ENCODE measurements at places on chromosomes 4 and X.

DNA sequence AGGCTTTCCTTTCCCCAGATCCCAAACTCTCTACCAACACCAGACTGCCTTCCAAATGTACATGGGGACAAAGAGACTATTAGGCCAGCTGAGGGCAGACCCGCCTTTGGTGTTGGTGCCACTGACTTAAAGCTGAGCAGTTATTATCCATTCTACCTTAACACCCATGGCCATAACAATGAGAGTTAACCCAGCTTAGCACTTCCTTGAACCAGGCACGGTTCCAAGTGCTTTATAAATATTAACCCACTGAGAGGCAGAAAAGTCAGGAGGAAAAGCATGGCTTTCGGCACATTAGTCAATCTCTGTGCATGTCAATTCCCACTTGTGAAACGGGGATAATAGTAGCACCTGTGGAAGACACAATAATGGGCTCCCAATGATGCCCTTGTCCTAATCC is 243.1 kb upstream of the ANXA3 start:
- DNase-seq: no peak

DNA sequence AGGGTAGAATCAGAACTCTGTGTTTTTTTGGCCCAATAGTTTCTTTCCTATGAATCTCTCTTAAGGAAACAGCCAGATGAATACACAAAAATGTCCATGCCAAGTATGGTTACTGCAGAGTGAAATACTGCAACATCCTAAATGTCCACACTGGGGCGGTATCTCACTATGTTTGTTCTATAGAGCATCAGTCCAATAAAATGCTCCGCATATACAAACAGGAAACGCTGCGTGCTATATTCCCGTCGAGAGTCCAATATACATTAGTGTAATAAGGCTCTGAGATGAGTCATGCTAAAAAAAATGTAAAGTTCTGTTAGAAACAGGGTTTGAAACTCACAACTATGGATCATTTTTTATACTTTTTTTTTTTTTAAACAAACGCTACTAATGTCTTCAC is 72.9 kb upstream of the ENOX2 start:
- DNase-seq: no peak

DNA sequence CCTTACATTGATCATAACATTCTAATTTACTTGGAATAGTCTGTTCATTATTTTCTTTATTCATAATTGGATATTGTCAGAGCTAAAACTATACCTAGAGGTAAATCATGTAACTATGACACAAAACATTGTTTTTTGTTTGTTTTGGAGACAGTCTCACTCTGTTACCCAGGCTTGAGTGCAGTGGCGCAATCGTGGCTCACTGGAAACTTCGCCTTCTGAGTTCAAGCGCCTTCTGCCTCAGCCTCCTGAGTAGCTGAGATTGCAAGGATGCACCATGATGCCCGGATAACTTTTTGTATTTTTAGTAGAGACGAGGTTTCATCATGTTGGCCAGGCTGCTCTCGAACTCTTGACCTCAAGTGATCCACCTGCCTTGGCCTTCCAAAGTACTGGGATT is 265.2 kb downstream of the FBXO8 start:
- no peak for DNase-seq

DNA sequence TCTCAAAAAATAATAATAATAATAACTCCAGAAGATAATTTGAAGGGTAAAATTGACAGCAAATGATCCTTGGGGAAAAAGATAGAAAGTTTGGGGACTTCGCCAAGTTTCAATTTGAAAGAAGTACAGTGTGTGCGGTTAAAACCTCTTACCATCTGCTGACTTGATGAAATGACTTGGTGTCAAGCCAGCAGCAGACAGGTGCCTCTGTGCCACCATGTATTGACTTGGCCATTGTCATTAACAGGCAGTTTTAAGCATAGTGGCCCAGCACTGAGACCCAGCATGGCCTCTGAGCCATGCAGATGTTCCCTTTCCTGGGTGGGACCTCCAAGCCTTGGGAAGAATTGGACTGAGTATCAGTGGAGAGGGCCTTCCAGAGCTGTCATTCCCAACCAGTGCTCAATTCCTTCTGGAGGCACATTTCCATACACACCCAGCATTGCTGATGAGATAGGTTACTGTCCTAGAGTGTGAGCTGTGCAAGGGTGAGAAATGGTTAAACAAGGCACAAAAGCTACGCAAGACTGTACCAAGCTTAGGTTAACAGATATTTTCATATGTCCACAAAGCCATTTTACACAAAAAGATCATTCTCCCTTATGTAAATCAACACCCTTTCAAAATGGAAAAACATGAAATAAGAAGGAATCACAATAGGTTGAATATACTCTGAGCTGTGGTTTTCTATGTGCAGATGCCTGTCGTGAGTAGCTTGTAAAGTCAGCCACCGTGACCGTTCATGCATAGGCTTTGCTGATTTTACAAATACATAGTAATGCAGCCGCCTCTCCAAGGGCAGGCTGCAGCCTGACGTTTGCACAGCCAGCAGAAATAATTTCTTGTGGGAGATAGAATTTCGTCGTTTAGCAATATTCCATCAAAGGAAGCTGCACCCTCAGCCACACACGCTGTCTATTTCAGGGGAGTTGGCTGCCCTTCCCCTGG is 59.4 kb upstream of the FBXW7 start:
- DNase-seq: no peak

- DNase-seq: no peak
These were observed 21.2 kb upstream of the TRPC5OS start for GRCh38 chrX:111854556-111855490.

- no peak for DNase-seq
These were observed 49.7 kb downstream of the FAM9B start for GRCh38 chrX:8984231-8984630.

GRCh38 chrX:155065035-155065734 is 5.8 kb downstream of the CMC4 start:
- DNase-seq: no peak

GRCh38 chr4:7336067-7336569 is 98.6 kb downstream of the PSAPL1 start:
- no peak for DNase-seq

DNA sequence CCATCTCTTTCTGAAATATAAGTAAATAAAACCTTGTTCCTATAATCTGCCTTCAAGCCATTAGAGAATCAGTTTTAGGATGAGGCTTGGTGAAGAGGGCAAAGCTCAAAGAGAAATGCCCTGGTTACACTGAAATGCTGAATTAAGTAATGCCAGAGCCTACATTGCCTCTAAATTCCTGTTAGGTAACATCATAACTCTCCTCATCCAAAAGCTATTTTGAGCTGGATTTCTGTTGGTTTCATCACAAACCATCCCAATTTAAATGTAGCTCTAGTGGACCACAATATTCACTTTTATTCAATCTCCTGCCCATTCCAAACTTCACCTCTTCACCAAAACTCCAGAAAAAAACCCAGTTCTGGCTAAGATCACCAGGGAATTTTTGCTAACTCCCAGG is 1319.7 kb upstream of the TENM3 start:
- DNase-seq: no peak

DNA sequence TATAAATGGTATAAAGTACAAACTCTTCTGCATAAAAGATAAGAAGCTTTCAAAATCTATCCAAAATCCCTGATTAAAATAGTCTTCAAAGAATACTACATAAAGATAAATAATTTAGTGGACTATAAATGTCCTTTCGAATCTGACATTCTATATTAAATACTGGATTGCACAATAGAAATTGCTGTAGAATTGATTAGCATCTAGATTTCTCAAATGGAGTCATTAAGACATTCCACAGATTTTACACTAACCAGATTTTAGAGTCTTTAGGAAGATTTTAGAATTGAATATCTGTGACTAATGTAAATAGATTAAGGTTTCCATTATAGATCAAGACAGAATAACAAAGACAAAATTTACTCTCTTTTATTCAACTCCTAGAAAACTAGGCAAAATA is 663.9 kb downstream of the STPG2 start:
- no peak for DNase-seq

DNA sequence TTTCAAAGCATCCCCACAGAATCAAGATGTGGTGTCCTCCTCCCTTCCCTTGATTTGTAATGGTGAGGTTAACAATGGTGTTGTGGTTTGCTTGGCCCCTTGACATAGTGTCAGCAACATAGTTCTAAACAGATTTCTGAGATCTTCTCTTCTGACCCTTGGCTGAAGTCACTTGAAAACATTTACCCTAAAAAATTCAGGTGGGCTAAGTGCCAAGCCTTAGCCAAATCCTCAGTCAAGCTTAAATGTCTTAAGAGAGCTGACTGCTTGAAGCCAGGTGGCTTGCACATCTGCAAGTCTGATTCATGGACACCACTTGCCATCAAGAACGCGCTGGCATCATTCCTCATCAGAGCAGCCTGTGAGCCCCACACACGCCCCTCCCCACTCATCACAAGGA is 173.2 kb downstream of the MGST2 start:
- DNase-seq: no peak

GRCh38 chr4:167713756-167714155 is 378.6 kb upstream of the ANXA10 start:
- no peak for DNase-seq

GRCh38 chr4:84419201-84419600 is 79.9 kb downstream of the NKX6-1 start:
- DNase-seq: no peak

DNA sequence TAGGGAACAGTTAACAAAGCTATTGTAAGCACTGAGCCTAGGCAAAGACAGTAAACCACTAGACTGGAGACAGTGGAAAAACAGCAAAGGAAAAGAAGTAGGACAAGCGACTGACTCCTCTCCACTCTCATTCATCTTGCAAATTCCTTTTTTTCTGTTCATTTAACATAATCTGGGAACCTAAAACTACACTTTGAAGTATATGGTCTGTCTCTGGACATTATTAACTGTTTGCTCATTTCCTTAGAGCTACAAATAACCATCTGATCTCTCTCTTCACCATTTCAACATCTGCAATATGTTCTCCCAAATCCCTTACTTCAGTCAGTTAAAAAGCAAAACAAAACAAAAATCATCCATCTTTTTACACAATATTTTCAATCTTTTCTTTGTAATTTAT is 642 bp downstream of the HMGN5 start:
- DNase-seq: no peak

- no peak for DNase-seq
These were observed 109.9 kb upstream of the NAP1L5 start for GRCh38 chr4:88807499-88807898.

- DNase-seq: no peak
These were observed 32.8 kb downstream of the ABCE1 start for GRCh38 chr4:145130788-145131399.

GRCh38 chr4:42151568-42152506 is 618 bp downstream of the BEND4 start:
- DNase-seq: peak; percentile 45

- DNase-seq: no peak
These were observed 15.5 kb downstream of the RAB40A start for GRCh38 chrX:103503853-103504207.

- no peak for DNase-seq
These were observed 38.6 kb downstream of the EVC start for GRCh38 chr4:5749568-5749967.

DNA sequence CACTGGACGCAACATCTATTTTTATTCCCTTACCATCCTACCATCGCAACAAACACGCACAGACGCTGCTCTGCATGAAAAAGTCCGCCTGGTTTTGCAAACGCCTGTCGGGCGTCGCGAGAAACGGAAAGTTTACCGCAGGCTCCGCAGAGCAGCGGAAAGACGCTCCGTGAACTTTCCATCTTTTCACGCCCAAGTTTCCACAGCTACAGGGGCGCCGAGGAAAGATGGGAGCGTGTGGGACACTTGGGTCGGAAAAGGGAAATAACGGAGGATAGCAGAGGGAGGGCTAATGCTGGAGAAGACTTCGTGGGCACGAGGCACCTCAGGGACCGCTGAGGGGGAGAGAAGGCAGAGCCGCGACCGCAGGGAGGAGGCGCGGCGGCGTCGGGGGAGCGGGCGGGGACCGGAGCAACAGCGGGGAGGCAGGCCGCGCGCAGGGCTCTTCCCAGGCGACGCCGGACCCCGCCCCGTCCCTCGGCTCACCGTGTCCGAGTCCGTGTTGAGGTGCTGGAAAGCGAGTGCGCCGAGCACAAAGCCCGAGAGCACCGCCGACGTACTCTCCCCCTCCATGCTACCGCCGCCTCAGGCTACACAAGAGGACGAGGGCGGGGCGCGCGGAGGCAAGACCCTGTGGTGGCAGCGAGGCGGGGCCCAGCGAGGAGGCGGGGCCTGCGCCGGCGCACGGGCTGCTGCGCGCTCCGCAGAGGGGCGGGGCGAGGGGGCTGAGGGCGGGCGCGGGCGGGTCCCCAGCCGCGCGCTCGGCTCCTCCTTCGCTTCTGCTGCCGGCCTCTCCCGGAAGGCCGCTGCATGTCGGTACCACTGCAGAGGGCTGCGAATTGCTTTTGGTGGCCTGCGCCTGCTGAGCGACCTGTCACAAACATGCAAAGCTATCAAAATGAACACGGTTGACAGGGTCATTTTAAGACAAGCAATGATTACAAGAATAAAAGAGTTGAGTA is at the start of gene ABRAXAS1:
ABRAXAS1 (minus strand) TSS at position 601 of the 962 bp plus-strand sequence; CDS start at position 573, 28 bp downstream.
- peak; percentile 68 for DNase-seq

GRCh38 chrX:119190091-119190681 is 45.9 kb upstream of the PGRMC1 start:
- no peak for DNase-seq

GRCh38 chrX:13396924-13397323 is 77.1 kb upstream of the ATXN3L start:
- DNase-seq: no peak

GRCh38 chr4:11149612-11150259 is 279.0 kb downstream of the HS3ST1 start:
- no peak for DNase-seq

DNA sequence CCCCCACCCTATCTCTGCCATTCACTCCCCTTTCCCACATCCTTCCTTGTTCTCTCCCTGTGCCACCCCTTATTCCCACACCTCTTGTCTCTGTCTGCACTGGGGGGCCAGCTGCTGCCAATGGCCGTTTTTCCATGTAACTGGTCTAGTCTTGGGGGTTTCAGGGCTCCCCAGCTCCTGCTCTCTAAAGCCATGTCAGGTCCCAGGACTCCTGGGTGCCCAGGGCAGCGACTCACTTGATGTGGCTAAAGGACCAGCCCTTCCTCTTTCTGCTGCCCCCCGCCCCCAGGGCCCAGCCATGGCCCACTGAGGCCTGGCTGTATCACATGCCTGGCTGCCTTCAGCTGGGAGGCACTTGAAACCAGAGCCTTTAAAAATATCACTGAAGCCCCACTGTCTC is 10.0 kb downstream of the NLGN3 start:
- DNase-seq: no peak

- DNase-seq: no peak
These were observed 126.7 kb upstream of the STX18 start for GRCh38 chr4:4668355-4669210.

DNA sequence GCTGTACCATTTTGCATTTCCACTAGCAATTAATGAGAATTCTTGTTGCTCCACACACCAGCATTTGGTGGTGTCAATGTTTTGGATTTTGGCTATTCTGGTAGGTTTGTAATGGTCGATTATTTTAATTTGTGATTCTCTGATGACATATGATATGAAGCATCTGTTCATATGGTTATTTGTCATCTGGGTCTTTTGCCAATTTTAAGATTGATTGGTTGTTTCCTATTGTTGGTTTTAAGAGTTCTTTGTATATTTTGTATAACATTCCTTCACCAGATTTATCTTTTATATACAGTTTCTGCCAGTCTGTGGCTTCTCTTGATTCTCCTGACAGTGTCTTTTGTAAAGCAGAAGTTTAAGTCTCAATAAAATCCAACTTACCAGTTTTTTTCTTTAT is 18.5 kb upstream of the BDH2 start:
- no peak for DNase-seq

- no peak for DNase-seq
These were observed 37.5 kb upstream of the NEIL3 start for GRCh38 chr4:177271915-177272766.

Measured in 8988T (cell line).